Myocyte (in vitro differentiated cells): ENCODE measurements at places on chromosomes 5 and 9.

DNA sequence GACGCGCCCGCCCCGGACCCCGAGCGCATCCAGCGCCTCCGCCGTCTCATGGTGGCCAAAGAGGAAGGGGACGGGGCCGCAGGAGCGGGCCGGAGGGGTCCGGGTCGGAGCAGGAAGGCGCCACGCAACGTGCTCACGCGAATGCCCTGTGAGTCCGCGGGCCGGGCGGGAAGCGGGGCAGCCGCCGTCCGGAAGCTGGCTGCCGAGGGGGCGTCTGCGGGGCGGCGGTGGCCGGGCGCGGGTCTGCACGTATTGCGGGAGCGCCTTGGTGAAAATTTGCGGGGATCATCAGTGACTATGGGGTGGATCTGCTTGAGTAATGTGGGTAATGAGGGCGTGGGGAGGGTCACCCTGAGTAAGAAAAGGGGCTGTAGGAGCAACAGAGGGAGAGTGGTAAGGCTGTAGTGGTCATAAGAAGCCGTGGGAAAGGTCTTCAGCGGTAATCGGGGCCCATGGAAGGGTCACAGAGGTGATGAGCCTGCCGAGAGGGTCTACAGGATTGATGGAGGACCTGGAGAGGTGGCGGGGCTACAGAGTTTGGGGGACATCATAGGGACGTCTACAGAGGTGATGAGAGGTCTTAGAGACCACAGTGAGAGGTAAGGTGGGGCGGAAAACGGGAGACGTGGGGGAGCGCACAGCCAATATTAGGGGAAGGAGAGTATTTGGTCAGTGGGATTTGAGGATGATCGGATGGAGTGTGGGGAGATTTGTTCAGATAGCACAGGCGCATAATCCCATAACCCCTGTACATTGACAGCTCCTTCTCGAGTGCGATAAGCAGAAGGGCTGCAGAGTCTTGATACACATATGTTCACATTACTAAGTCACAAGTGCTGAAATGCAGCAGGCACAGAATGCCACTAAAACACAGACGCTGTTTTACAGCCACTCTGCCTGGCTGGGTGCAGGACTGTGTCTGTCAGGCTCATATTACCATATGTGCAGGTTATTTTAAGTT is 819 bp downstream of the LSM11 start:
- no peak for DNase-seq

DNA sequence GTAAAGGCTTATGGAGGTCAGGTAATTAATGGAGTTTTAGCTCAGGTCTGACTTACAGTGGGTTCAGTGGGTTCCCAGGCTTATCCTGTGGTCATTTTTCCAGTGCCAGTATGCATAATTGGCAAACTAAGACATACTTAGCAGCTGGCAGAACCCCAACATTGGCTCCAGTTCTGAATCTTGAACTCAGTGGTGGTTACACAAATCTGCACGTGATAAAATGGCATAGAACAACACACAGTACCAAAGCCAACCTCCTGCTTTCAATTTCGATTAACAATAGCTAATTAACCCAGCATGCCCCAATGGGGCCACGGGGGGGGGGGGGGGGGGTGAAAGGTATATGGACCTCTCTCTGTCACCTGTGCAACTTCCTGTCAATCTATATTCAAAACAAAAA is 19.0 kb upstream of the BARX1 start:
- peak; percentile 50 for DNase-seq

DNA sequence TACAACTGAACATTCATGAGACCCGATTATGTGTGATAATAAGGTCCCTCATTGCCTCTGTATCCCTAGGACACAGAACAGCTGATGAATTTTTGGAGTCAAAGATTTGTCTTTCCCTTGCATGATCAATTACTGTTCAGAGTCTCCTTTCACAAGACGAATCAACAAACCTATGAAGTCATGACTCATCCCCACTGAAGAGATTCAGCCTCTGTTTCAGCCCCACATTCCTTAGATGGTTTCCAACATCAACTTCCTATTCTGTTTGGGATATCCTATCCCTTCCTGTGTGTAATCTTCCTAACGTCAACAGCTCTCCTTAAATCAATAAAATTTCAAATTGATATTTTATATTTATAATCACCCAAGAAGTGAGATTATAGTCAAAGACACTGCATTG is 199.0 kb downstream of the DNAH5 start:
- peak; percentile 29 for DNase-seq

DNA sequence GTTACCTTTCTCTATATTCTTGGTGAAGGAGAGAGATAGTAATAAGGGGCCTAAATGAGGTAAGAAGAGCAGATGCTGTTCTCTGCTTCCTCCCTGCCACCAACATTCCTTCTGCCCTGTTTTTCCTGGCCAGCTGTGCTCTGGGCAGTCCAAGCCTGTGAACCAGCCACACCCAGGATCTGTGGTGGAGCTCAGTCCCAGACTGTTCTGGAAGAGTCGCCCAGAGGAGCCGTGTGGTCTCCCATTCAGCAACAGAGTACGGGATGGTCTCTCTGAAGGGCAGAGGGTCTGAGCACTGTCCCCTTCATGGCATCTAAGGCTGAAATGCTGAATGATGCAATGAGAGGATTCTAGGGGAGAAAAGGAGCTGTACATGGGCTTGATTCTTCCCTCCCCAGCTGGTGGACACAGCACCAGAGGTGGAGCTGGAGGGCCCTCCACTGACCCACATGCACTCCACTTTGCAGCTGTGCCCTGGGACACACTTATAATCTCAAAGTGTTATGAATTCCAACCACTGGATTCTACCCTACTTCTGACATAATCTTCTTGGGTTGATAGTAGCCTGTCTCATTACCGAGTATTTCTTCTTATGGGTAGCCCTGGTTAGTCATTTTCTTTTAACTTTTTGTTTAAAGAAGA is 70.8 kb upstream of the RPS23 start:
- DNase-seq: peak; percentile 92

DNA sequence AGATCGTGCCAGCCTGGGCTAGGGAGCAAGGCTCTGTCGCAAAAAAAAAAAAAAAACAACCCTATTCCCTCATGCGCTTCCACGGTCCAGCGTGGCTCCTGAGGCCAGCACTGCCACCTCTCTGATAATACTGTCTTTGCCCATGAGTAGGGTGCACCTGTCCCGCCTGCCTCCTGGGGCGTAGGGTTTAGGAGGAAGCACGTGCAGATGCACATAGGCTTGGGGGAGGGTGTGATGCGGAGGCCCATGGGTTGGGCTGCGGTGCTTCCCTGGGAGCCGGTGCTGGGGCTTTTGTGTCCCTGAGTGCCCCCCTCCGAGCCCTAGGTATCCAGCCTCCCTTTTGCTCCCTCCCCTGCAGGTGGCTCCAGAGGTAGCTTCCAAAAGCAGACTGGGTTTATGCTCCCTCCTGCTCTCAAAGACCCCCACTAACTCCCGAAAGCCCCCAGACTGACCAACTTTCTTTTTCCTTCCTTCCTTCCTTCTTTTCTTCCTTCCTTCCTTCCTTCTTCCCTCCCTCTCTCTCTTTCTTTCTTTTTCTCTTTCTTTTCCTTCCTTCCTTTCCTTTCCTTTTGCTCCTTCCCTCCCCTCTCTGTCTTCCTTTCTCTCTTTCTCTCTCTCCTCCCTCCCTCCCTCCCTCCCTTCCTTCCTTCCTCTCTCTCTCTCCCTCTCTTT is 12.8 kb downstream of the FGFR4 start:
- peak; percentile 80 for DNase-seq

GRCh38 chr5:139051392-139051791 is 146.8 kb downstream of the SIL1 start:
- DNase-seq: no peak

DNA sequence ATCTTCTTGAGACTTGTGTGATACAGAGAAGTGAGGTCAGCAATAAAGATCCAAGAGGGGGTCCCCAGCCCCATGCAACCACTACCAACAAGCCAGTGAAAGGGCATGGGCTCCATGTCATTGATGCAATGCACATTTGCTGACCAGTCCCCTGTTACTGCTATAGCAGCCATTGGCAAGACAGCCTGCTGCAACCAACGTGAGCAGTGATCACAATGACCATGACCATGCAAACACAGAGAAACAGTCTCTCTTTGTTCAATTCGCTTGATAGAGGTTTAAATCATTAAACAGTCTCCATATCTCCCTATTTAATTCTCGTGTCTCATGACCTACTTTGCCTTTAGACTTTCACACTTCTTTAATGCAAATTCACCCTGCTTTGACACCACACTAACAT is 30.0 kb upstream of the FOXB2 start:
- DNase-seq: no peak

- no peak for DNase-seq
Observed at GRCh38 chr5:118968406-118968911, 19.9 kb downstream of the DTWD2 start.

DNA sequence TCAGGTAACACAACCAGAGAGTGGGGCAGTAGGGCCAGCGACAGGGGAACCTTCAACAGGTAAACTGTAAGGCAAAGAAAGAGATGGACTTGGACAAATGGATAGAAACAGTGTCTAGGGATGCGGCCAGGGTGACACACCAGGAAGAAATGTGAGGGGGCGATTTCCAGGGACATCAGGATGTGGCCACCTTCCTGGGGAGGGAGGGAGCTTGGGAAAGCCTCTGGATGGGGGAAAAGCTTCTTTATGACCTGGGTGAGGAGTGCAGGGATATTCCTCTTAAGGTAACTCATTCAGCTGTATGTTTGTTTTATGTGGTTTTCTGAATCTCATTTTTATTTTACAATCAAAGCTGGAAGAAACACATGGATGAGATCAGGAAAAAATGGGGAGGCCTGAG is 11.9 kb upstream of the NXNL2 start:
- DNase-seq: no peak

DNA sequence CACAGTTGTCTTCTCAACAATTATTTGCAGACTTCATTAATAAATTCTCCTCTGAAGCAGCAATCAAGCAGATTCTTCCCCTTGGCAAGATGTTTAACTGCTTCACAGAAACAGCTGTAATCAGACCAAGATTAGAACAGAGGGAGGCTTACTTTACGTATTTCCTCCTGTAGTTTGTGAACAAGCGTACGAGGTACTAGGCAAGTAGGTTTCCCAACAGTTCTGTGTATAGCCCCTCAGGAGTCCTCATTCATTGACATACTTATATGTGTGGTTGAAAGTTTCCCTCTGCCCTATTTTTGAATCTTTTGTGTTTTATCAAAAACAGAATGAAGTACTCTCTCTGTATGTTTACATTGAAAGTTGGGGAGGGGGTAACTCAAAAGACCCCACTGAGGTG is 128.0 kb downstream of the SPATA31D1 start:
- DNase-seq: no peak
